ENCODE measurements at places on chromosomes 7 and 10. TPM values are rescaled to one million over a fixed set of nuclear protein-coding genes. Genes with fewer than 3 reads are reported as not detected.

The VAX1 gene
- total RNA-seq = not detected

The MKLN1 gene
- 90.2 TPM for total RNA-seq

- no peak overlapping the region for H3K4me3 ChIP-seq
- no peaks in the 10 kb centered on the region for H3K27me3 ChIP-seq
- no peak overlapping the region for H3K27ac ChIP-seq
- no peaks in the 10 kb centered on the region for H3K36me3 ChIP-seq
These were observed 298.3 kb upstream of the ZMIZ1 start for GRCh38 chr10:78770167-78771090.

The TACC2 gene
- total RNA-seq = 46.3 TPM

DNA sequence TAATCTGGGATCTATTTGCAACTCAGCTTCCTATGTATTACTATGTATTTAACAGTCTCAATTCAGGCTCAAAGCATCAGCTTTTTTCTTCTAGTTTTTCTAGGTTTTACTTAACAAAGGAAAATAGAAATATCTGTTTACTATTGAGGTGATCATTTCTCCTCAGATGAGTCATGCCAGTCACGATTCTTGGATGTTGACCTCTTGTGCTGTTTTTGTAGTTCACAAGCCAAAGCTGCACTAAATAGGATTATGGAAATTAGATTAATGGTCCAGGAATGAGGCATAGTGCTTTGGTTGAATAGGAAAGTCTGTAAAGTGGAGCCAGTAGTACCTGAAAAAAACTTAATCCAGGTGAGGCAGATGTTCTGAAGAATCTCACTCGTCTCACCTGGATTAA lies 198.3 kb upstream of the KAT6B start:
- H3K4me1 ChIP-seq = no peaks in the 10 kb centered on the region
- no peaks in the 10 kb centered on the region for H3K27me3 ChIP-seq
- no peaks in the 10 kb centered on the region for H3K36me3 ChIP-seq
- H3K27ac ChIP-seq = no peak overlapping the region

The NODAL gene
- not detected for total RNA-seq

DNA sequence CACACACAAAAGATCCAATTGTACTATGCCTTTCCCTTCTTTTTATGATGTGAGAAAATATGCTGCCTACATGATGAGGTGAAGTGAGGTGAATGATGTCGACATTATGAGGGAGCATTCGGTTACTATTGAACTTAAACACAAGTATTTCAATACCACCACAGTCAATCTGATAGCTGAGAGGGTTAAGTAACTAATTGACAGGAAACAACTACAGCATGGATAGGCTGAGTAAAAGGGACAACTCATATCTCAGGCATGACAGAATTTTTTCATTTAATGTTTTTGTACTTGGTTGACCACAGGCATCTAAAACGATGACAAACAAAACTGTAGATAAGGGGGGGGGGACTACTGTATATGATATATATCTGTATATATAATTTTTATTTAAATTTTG lies 488.9 kb downstream of the SH2D4B start:
- no peak overlapping the region for H3K27ac ChIP-seq
- H3K36me3 ChIP-seq = no peaks in the 10 kb centered on the region
- H3K4me1 ChIP-seq = no peaks in the 10 kb centered on the region
- DNase-seq = no peak

The ACTR3C gene
- total RNA-seq = 0.98 TPM

- no peaks in the 10 kb centered on the region for H3K4me1 ChIP-seq
- DNase-seq = no peak
- H3K36me3 ChIP-seq = peaks cover 32% of the 10 kb centered on the region
These were observed 173.3 kb downstream of the ELFN1 start for GRCh38 chr7:1843271-1843861.

DNA sequence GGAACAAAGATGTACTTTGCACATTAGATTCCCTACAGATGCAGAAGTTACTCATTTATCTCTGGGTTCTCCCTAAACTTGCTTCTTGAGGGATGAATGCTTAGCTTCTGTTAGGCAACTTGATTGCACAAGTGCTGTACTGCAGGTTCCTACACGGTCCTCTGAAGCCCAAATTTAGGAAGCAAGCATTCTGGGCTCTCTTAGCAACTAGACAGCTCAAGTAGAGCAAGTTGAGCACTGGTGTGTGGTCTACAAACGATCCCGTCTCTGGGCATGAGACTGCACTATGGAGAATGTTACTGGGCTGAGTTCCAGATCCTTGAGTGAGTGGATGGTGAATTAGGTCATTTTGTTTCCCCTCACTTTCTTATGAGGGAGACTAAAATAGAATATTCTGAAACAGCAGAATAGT lies 14.3 kb downstream of the SEMA3D start:
- no peak for DNase-seq
- peak overlapping the region; percentile 21 for H3K27ac ChIP-seq
- H3K4me3 ChIP-seq = no peak overlapping the region

The LAMB4 gene
- total RNA-seq = not detected

The SLC26A3 gene
- total RNA-seq = not detected

- H3K27me3 ChIP-seq = no peaks in the 10 kb centered on the region
- H3K4me3 ChIP-seq = no peak overlapping the region
- DNase-seq = no peak
- H3K36me3 ChIP-seq = peaks cover 93% of the 10 kb centered on the region
- no peaks in the 10 kb centered on the region for H3K4me1 ChIP-seq
These were observed 16.7 kb downstream of the WDR91 start for GRCh38 chr7:135194494-135195095.

DNA sequence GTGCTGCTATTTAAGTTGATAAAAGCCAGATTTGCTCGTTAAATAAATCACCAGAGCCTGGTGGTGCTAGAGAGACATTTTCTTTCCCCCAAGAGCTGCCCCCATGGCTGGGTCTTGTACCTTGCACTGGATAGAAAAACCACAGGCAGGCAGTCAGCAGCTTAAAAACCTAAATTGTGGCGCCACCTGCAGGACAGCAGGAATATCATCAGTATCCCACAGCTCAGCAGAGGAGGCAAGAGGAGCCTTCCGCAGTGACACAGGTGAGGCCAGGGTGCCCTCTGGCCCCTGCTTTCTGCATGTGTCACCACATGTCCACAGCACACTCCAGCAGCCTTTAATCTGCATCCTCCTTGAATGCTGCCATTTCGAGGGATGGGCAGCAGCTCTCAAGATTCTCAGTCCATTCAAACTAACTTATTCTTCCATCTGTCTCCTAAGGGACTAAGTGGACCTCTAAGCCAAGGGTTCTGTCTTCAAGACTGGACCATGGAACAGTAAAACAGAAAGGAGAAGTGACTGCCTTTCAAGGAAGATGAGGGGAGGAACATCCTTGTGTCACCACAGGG lies 4.5 kb upstream of the PLXNA4 start:
- H3K27me3 ChIP-seq = no peaks in the 10 kb centered on the region
- H3K27ac ChIP-seq = no peak overlapping the region
- peaks cover 16% of the 10 kb centered on the region for H3K4me1 ChIP-seq
- DNase-seq = no peak

DNA sequence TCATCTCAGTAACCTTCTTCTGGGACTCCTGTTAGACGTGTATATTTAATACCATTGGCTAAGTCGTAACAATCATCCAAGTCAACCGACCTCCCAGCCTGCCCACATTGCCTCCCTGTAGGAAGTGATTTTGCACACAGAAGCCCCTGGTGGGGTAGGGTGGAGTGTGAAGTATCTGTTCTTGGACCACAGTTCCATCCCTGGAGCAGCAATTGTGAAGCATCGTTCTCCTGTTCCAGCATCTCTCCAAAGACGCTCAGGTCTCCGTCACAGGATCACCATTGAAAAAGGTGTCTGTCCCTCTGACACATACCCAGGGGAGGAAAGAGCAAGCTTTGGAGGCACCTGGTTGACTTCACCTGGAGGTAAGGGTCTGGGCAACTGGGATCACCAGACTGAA lies 72.9 kb downstream of the CCDC3 start:
- H3K4me1 ChIP-seq = no peaks in the 10 kb centered on the region
- no peak overlapping the region for H3K4me3 ChIP-seq
- DNase-seq = no peak
- no peak overlapping the region for H3K27ac ChIP-seq

GRCh38 chr7:103752995-103753394 lies 236.5 kb downstream of the RELN start:
- no peaks in the 10 kb centered on the region for H3K36me3 ChIP-seq
- H3K27me3 ChIP-seq = no peaks in the 10 kb centered on the region
- H3K27ac ChIP-seq = no peak overlapping the region
- H3K4me1 ChIP-seq = no peaks in the 10 kb centered on the region

GRCh38 chr7:133662276-133662675 lies 409.4 kb downstream of the EXOC4 start:
- no peaks in the 10 kb centered on the region for H3K4me1 ChIP-seq
- no peak overlapping the region for H3K4me3 ChIP-seq
- no peak for DNase-seq
- H3K27ac ChIP-seq = no peak overlapping the region

- no peaks in the 10 kb centered on the region for H3K27me3 ChIP-seq
- DNase-seq = no peak
- H3K4me3 ChIP-seq = no peak overlapping the region
- H3K27ac ChIP-seq = no peak overlapping the region
- H3K36me3 ChIP-seq = no peaks in the 10 kb centered on the region
These were observed 28.5 kb downstream of the MKLN1 start for GRCh38 chr7:131355917-131356777.

- H3K36me3 ChIP-seq = no peaks in the 10 kb centered on the region
- H3K27ac ChIP-seq = no peak overlapping the region
- no peaks in the 10 kb centered on the region for H3K4me1 ChIP-seq
- H3K27me3 ChIP-seq = no peaks in the 10 kb centered on the region
These were observed 126.0 kb upstream of the GDF10 start for GRCh38 chr10:47173929-47174442.

DNA sequence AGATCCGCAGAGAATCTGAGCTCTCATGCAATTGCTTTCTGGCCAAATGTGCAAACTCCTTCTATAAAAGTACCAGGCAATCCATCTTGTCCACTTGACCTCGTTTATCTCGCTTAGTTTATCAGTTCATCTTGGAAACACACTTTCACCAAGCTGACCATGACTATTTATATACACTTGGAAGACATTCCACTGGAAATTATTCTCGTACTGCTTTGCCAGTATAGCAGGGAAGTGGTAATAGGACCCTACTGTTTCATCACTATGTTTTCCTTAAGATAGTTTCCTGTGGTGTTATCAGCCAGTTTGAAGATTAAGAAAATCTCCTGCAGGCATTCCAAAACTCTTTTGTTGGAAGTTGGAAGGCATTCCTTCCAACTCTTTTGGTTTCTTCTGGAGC lies 115.3 kb upstream of the FAM171A1 start:
- H3K4me3 ChIP-seq = no peak overlapping the region
- no peak for DNase-seq
- no peaks in the 10 kb centered on the region for H3K4me1 ChIP-seq
- H3K27me3 ChIP-seq = no peaks in the 10 kb centered on the region
- H3K27ac ChIP-seq = no peak overlapping the region

The OR9A2 gene
- total RNA-seq = not detected

The OGDHL gene
- not detected for total RNA-seq

- no peak for DNase-seq
- H3K4me3 ChIP-seq = no peak overlapping the region
- no peaks in the 10 kb centered on the region for H3K27me3 ChIP-seq
- no peaks in the 10 kb centered on the region for H3K4me1 ChIP-seq
These were observed 218.8 kb downstream of the IPMK start for GRCh38 chr10:58048936-58049335.

DNA sequence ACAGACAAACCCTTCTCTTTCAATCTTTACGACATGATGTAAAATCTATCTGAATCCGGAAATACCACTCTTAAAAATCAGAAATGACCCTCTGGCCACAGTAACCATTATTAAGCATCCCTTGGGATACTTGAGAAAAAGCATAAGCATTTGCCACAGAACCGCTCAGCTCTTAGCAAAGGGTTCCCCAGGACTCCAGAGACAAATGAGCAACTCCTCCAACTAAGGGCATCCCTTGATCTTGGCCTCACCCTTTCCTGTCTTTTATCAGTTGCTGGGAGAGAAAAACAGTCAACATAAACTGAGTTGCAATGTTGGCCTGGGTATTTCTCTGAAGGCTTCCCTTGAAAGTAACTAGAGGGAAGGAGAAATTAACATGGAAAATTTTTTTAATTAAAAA lies 3.5 kb downstream of the PDLIM1 start:
- no peaks in the 10 kb centered on the region for H3K27me3 ChIP-seq
- no peaks in the 10 kb centered on the region for H3K4me1 ChIP-seq
- no peak for DNase-seq
- no peak overlapping the region for H3K4me3 ChIP-seq
- H3K36me3 ChIP-seq = no peaks in the 10 kb centered on the region
- H3K27ac ChIP-seq = peak overlapping the region; percentile 37

GRCh38 chr7:145884716-145885514 lies 231.7 kb upstream of the CNTNAP2 start:
- no peaks in the 10 kb centered on the region for H3K36me3 ChIP-seq
- no peaks in the 10 kb centered on the region for H3K27me3 ChIP-seq
- H3K27ac ChIP-seq = no peak overlapping the region
- no peaks in the 10 kb centered on the region for H3K4me1 ChIP-seq

All from tibial nerve (tissue), 4 donors.